Fibroblast of the aortic adventitia (primary cell): ENCODE measurements at places on chromosomes 12 and 14. TPM values are rescaled to one million over a fixed set of nuclear protein-coding genes. Genes with fewer than 3 reads are reported as not detected.

The SELPLG gene
- total RNA-seq, result 0.57 and 1.5 TPM in 2 replicates

The EIF2S3B gene
- total RNA-seq, result 7.1 and 9.2 TPM in 2 replicates

The RAPGEF3 gene
- 5.2 and 16.6 TPM in 2 replicates for total RNA-seq

The ORAI1 gene
- total RNA-seq, result 1.1 and 13.4 TPM in 2 replicates

The RPGRIP1 gene
- not detected in 2 replicates for total RNA-seq

The LYZ gene
- not detected in 2 replicates for total RNA-seq
